Bone marrow (tissue), 2 donors: ENCODE measurements at places on chromosomes 7 and 10.

- DNase-seq = no peak
Observed at GRCh38 chr10:99551158-99551557, 18.4 kb downstream of the NKX2-3 start.

DNA sequence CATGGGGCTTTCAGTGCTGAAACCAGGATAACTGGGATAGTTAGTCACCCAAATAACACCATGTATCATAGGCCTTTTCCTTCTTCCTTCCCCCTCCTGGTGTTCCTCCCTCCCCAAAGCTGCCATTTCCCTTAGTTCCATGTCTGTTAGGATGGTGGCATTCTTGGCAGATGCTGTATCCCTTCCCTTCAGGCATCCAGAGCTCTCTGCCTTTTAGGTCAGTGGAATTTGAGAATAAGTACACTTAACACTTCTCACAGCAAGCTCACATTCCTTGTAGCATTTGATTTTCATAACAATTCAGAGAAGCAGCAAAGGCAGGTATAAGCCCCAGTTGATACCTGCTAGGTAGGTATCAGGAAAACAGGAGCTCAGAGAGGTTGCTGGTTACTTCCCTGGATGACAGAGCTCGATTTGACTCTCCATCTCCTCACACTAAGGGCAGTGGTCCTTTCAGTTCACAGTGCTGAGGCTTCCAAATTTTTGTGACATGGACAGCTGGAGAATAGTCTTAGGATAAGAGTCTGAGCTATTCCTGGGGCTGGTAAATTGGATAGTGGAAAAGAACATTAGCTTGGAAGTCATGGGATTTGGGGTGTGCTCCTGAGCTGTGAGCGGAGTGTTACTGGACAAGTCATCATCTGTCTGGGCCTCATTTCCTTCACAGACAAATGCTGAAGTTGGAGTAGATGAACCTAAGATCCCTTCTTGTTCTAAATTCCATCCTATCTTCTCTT, 108.7 kb upstream of the RHOBTB1 start:
- DNase-seq = no peak

DNA sequence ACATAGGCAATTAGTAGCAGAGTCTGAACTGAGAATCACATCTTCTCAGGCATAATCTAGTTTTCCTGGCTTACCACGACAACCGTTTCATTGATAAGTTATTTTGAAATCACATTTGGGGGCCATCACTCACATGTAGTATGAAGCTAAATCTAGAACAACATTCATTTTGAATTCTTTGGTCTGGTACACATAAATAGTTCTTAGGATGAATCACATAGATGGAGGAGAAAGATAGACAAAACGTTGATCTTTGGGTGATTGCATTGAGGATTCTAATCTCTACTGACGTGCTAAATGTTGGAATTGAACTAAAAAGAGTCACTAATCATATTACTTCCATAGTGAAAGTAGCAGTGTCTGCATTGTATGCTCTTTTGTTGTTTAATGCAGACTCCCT, 1022.6 kb downstream of the LRMDA start:
- DNase-seq = no peak

DNA sequence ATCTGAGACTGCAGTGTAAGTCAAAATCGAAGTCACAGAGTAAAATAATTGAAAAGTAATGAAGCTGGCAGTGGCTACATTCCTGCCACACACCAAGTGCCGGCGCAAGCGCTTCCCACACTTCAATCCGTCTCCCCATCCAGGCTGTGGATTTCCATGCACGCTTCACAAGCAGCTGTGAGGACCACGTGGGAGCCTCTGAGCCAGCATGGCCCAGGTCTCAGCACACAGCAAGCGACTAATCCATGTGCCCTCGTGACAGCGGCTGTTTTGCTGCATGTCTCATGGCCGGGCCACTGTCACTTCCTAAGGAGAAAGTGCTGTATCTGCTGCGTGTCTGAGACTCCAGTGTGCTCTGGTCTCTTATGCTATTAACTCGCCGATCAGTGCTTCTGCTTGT, 566.9 kb downstream of the DNAJB6 start:
- DNase-seq = no peak

DNA sequence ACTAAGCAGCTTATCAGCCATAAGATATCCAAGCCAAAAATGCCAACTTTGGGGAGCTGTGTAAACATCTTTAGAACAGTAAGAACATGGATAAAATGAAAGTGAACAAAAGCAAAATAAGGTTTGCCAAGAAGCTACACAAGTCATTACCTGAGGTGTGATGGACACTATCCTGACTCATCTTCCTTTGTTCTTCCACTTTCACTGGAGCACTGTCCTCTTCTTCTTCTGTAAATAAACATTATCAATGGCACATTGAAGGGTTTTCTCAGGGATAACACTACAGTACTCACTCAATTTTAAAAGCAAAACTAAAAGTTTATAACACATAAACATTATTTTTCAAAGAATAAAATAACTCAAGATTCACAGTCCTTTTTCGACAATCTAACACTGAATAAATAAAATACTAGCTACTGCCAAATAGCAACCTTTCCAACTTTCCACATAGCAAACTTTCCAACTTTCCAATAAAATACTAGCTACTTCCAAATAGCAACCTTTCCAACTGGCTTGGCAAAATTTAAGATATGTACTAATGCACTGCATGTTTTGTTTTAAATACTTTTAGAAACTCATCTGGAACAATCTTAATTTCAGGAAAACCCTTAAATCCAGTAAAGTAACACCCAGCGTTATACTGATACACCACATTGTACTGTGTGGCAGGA, 174.1 kb downstream of the SKAP2 start:
- DNase-seq = no peak

- no peak for DNase-seq
Observed at GRCh38 chr7:47470567-47471357, 111.1 kb downstream of the TNS3 start.

DNA sequence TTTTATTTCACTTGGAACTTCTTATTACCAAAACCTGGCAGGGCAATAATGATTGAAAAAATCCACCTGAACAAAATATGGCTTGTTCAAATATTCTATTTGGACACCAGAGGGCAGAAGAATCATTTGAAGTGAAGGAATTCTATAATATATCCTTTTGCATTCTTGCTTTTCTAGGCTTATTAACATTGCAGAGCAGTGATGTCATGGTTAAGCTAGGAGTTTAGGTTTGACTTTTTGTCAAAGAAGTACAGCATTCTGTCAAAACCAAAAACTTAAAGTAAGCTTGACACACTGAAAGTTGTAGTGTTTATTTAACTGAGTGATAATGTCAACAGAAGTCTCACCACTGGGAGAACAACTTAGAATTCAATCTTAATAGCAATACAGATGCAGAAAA, 156.0 kb downstream of the SEMA3D start:
- DNase-seq = no peak

DNA sequence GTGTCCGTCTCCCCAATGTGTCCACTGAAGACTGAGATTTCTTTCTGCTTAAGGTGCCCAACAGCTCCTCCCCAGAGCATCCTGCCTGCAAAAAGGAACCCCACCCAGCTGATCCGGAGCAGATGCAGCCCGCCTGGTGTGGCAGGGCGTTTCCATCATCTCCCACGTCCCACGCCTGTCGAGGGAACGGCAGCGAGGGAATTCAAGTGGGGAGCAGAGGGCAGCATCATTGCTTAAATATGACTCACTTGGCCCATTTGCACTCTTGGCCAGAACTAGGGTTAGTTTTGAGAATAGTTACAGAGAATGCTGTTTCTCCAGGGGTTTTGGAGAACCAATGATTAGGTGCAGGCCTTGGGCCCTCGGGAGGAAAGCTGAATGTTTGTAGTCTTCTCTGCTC, 20.8 kb downstream of the VWA2 start:
- DNase-seq = no peak

DNA sequence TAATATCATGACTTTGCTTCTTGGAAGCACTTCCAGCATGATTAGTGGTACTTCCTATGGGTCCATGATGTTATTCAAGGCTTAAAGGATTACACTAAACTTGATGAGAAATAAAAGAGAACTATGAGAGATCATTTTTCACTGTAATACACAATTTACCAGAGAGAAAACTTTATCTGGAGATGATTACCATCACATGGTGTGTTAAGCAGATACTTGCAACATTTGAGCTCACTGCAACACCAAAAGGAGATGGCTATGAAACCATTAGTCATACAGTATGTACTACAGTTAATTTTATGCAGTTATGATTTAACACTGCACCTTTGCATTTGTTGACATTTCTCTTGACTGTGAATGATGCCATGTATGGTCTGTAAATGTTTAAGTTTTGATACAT, 311.3 kb upstream of the AOAH start:
- DNase-seq = no peak

DNA sequence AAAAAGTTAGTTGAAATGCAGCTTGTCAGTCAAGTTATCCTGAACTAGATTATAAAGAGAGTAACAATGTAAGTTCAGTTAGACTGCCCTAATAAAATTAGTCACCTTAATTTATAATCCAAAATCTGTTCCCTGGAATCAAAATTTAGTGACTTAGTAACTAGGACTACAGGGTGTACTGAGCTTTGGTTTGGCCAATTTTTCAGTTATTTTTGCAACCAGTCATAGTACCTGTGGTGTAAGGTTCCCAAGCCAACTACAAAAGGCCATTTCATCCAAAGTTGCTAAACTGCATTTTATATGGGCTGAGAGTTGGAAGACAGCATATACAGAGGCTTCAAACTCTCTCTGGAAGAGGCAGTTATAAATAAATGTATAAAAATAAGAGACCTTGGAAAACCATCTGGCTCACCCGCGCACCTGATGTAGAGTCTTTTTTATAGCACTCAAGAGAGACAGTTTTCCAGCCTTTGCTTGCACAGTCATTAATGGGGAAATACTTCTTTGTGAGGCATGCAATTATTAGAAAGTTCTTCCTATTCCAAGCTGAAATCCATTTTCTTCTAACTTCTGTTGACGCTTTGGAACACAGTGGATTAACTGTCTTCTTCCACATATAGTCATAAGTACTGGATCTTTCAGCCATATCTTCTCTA, 59.2 kb downstream of the PUS7 start:
- no peak for DNase-seq

DNA sequence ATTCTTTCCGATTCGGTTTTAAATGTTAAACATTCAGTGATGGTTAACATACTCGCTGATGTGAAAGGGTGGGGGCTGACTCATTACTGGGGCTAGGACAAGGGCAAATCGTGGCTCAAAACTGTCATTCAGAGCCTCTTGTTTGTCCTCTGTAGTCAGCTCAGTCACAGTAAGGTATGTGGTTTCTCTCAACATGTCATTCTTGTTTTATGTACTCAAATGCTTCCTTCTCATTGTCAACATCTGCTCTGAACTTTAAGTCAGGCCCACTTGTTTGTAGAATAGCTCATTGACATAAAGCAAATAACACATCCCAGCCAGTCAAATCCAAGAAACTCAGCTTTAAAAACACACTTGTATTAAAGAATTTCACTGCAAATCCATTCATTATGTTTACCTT, 7.3 kb downstream of the SLC16A9 start:
- no peak for DNase-seq

DNA sequence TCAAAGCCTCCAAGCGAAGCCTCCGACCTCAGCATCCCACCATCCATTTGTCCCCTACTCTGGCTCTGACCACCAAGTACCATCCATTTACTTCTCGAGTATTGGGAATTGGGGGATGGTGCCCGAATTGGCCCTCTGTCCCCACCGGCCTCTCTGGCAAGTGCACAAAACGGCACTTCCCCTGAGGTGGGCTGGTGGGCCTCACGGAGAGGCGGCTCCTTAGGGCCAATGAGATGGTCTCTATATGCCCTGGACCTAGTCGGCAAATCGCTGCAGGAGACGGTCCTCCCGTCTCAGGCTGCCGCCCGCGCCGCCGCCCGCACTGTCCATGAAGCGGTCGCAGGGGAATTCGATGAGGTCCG, 2.8 kb downstream of the TRIL start:
- DNase-seq = no peak

GRCh38 chr10:33142295-33142694, 184.3 kb upstream of the ITGB1 start:
- DNase-seq = no peak

- DNase-seq = no peak
Observed at GRCh38 chr7:127413962-127414361, 21.5 kb upstream of the ZNF800 start.

GRCh38 chr10:108545921-108546320, 1377.4 kb downstream of the XPNPEP1 start:
- DNase-seq = no peak

DNA sequence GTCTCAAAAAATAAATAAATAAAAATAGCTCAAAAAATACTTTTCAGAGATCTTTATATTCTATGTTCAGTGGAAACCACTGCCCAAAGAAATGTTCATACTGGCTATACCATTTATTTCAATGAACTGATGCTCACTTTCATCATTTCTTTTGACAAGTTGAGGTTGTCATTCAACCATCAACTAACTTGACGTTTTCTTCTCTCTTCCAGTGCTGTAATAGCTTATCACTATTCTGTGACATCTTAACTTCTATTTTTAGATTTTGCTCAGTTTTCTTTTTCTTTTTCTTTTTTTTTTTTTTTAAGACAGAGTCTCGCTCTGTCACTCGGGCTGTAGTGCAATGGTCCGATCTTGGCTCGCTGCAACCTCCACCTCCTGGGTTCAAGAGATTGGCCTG, 8.7 kb upstream of the CTAGE4 start:
- no peak for DNase-seq

- no peak for DNase-seq
Observed at GRCh38 chr7:140899883-140900282, 24.8 kb downstream of the BRAF start.

DNA sequence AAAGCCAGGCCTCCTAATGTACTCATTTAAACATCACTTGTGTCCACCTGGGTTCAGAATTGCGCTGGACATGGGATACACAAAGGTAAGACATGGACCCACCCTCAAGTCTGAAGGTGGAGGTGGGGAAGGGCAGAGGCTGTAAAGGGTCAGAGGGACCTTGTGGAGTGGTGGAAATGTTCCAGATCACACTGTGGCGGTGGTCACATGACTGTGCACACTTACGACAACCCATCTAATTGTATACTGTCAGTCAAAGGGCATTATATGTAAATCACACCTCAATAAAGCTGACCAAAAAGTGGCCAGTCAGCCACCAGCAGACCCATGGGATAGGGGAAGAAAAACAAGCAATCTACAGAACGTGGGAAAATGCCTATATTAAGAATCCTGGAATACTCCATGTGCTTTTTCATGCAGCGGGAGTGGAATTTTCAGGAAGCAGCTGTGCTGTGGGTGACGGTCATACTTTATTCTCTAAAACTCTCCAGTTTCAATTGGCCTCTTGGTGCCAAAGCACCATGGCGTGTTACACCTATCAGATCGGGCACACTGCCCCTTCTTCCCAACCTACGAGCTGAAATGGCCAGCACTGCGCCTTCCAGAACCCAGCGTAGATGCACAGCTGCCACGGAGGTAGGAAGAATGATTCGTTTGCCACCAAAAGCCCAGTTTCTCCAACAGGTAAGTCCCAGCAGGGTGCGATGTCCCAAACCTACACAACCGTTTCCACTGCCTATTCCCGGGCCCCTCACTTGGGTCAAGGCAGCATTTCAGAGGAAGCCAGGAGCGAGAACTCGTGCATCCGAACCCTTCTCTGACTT, 69.8 kb downstream of the PRKAG2 start:
- no peak for DNase-seq

DNA sequence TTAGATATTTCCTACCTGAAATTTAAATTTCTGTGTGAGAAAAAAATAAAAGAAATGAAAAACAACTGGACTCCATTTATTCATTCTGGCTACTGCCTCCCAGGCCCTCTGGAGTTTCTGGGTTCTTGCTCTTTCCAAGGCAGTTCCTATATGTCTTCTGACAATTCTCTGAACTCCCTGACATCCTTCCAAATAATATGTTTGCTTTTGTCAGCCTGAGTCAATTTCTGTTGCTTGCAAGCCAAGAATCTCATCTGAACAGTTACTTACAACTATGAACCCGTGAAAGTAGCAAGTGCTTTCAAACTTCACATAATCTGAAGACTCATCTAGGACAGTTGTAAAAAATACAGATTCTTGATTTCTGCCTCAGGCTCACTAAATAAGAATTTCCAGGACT, 216.7 kb upstream of the NPVF start:
- DNase-seq = no peak
